D341Med (cell line): ENCODE measurements at places on chromosomes 11 and 22.

DNA sequence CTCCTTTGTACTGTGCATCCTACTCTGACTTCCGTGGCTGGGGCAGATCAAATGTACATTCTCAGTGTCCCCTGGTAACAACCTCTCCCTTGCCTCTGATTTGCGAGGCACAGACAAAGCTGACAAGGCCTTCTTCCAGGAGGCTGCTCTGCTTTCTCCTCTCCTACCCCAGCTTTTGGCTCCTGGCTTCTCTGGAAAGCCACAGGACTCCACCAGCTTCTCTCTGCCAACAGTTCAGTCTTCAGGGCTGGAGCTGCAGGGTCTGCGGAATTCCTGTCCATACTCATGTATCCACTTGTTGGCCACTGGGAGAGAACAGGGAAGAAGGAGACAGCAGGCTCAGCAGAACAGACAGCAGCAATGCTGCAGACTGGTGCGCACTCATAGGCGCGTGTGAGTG is 44.4 kb downstream of the P4HA3 start:
- DNase-seq, result no peak

DNA sequence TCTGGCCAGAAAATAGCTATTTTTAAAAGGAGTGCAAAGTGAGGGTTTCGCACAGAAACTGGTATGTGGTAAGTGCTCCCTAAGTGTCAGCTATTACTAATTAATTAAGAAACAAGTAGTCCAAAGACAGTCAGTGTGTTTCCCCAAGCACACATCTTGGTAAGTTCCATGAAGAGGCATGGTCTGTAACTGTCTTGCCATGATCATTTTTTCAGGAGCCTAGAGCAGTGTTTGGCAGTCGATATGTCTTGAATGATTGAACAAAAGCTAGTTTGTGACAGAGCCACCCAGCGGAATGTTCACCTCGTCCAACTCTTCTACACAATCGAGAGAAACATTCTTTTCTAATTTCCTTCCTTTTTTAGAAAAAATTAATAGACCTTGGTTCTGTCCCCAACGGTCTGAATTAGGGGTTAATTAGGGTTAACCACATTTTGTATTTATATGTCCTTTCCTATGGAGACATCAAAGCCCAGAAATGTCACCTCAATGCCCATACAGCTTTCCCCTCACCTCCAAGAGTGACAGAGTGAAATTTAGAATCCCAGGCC is 57.6 kb upstream of the FTH1 start:
- DNase-seq, result no peak

GRCh38 chr22:21938906-21939305 is 13.7 kb downstream of the PPM1F start:
- DNase-seq, result no peak

GRCh38 chr11:134592391-134592990 is 180.4 kb upstream of the B3GAT1 start:
- DNase-seq, result peak; percentile 62

- DNase-seq, result peak; percentile 20
These were observed 108.0 kb downstream of the KCNQ1OT1 start for GRCh38 chr11:2591805-2592204.

GRCh38 chr11:28017816-28018215 is 90.1 kb downstream of the KIF18A start:
- no peak for DNase-seq

- no peak for DNase-seq
These were observed 12.6 kb downstream of the SCARF2 start for GRCh38 chr22:20424932-20425565.

GRCh38 chr11:118148856-118149255 is 3.8 kb downstream of the SCN4B start:
- no peak for DNase-seq

GRCh38 chr11:95279921-95280868 is 49.2 kb upstream of the SESN3 start:
- no peak for DNase-seq

DNA sequence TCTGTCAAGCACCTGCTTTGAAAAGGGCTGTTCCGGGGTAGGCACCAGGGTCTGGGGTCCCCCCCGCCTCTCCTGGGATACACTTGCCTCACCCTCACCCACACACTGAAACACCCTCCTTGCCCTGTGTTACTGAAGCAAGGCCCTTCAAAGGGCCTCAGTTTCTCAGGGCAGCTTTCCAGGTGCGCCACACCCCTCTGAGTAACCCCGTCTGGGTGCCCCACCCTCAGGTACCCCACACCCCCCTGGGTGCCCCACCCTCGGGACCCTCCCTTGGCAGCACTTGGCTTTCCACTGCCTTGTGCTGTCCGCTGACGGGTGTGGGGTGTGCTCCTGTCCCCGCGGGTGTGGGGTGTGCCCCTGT is 413.6 kb downstream of the TBC1D22A start:
- no peak for DNase-seq

DNA sequence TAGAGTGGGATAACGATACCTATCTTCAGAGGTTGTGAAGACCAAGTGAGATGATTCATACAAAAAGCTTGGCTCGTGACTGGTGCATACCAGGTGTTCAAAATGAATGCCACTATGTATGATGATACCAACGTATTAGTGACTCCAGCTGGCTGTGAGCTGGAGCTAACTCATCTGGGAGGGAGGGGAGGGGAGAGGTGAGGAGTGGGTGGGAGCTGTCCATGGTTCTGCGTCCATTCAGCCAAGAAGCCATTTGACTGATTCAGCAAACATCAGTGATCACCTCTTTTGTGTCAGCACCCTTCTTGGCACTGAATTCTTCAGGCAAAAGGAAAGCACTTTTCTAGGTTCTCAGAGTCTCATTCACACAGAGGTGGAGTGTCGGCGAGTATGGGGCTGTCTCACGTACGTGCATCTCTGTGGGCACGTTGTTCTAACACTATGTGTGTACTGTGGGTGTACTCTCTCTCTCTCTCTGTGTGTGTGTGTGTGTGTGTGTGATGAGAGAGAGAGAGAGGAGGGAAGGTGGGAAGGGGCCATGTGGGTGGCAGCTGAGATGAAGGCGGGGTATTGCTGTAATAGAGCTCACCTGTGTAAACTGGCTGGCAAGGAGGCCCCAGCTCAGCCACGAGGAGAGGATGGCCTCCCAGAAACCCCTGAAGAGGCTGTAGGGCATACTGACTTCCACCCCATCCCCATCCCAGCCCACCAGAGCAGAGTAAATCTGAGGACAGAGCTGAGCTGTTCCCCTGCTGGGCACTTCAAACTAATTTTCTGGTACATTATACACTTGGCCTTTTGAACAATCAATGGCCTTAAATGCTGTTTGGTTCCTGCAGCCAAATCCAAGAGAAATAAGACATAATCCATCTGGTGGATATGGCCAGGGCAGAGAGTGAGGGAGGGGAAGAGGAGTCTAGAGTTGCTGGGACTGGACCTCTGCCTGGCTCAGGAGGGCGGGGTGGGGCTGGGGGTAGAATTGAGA is 96.1 kb upstream of the THY1 start:
- DNase-seq, result no peak

DNA sequence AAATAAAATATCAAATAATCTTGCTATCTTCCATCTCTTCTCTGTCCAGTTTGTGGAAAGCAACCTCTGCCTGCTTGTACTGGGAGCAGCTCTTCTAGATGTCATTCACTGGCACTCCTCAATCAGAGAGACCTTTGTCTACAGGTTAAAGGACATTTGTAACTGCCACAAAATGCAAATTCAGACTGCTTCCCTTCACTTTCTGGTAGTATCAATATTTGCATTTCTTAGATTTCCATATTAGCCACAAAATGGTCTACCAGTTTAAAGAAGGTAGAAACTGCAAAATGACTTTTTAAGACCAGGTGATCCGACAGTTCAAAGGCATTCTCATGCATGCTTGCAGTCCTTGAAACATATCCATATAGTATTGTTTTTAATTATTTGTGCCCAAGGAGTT is 51.7 kb upstream of the RCN1 start:
- no peak for DNase-seq

- DNase-seq, result no peak
These were observed 286.1 kb downstream of the RAB38 start for GRCh38 chr11:87889126-87889525.

- no peak for DNase-seq
These were observed 74.7 kb downstream of the COMMD9 start for GRCh38 chr11:36214480-36214879.

- no peak for DNase-seq
These were observed 8.9 kb downstream of the KCNJ11 start for GRCh38 chr11:17379383-17380180.

- no peak for DNase-seq
These were observed 10.3 kb downstream of the GAL start for GRCh38 chr11:68694431-68695297.

DNA sequence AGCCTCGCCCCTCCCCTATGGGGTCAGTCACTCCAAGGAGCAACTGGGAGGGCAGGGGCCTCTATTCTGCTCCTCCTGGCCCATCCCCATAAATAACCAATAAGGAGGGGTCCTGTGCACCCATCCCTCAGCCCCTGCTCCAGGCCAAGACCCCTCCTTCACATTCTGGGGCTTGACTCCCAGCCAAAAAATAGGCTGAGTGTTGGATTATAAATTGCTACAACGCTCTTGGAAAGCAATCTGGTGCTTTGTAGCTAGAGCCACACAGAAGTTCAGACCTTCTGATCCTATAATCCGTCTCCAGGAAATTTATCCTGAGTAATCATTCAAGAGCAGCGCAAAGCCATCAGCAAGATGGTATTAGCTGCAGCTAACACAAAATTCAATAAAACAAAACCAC is 42.5 kb downstream of the ABCC8 start:
- DNase-seq, result peak; percentile 80

DNA sequence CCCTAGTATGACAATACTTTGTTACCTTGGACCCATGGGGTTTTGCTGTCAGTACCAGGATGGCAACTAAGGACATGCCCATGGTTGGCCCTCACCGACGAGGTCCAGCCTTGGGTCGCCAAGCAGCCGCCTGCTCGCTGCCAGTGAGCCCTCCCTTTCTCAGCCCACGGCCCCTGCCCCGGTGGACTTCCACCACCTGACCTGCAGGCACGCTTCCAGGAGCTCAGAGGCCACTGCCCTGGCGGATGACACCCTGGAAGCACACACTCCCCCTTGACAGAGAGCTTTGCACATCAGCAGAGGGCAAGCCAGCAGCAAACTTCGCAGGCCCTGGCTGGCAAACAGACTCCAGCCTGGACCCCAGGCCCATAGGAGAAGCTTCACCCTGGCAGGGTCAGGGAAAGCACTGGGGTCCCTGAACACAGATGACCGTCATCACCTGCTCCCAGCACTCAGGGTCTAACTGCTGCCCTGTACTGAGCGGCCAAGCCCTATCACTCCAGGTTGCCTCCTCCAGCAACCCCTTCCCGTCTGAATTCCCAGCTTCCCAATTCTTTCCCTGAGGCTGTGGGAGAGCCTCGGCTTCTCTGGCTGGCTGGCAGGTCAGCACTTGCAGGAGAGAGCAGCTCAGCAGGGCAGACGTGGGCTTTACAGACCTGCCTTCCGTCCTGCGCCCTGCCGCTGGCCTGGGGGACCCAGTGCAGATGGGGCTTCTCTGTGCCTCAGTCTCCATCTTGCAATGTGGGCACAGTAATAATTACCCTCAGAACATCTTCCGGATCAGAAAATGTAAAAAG is 2.7 kb upstream of the PPARA start:
- no peak for DNase-seq

- peak; percentile 74 for DNase-seq
These were observed 14.8 kb downstream of the EXT2 start for GRCh38 chr11:44110231-44110679.

DNA sequence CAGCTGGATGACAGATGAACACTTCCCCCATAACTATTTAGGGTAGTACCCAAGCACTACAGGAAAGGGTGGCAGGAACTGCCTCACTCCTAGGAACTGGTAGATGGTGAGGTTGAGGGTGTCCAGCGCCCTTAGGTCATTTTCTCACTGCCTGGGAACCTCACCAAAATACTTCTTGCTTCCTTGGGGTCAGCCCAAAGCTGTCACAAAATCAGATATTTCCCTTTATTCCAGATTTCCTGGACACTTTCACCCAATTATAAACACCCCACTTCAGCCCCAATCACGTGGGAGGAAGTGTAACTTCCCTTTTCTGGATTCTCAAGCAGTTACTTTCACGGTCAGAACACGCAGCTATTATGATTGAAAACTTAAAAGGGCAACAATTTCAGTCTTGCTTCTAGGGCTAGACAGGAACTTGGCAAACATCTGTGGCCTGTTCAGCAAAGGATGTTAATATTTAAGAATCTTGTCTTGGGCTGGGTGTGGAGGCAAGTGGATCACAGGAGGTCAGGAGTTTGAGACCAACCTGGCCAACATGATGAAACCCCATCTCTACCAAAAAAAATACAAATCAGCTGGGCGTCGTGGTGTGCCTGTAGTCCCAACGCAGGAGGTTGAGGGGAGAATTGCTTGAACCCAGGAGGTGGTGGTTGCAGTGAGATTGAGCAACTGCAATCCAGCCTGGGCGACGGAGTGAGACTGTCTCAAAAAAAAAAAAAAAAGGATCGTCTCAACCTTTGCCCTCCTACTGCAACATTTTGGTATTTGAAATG is 4.0 kb downstream of the FTH1 start:
- no peak for DNase-seq

DNA sequence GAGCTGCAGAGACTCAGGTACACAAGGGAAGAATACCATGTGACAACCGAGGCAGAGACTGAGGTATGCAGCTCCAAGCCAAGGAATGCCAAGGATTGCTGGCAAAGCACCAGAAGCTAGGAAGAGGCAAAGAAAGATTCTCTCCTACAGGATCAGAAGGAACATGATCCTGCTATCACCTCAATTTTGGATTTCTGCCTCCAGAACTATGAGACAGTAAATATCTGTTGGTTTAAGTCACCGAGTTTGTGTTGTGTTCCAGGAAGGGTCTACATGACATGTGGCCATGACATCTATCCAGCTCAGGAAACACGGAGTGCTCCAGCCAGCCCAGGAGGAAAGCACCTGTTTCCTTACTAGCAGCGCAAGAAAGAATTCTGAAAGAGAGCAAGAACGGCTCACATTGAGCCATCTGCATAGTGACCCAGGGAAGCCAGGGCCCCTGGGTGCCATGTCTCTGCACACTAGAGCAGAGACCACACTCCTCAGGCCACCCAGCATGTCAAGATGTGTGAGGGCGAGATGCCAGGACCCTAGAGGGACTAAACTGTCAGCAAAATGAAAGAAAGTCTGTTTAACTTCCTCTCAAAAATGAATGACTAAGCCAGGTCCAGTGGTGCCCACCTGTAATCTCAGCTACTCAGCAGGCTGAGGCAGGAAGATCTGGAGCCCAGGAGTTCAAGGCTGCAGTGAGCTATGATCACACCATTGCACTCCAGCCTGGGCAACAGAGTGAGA is 35.6 kb upstream of the GALNT18 start:
- no peak for DNase-seq

- no peak for DNase-seq
These were observed 921 bp upstream of the NUCB2 start for GRCh38 chr11:17275400-17276235.

DNA sequence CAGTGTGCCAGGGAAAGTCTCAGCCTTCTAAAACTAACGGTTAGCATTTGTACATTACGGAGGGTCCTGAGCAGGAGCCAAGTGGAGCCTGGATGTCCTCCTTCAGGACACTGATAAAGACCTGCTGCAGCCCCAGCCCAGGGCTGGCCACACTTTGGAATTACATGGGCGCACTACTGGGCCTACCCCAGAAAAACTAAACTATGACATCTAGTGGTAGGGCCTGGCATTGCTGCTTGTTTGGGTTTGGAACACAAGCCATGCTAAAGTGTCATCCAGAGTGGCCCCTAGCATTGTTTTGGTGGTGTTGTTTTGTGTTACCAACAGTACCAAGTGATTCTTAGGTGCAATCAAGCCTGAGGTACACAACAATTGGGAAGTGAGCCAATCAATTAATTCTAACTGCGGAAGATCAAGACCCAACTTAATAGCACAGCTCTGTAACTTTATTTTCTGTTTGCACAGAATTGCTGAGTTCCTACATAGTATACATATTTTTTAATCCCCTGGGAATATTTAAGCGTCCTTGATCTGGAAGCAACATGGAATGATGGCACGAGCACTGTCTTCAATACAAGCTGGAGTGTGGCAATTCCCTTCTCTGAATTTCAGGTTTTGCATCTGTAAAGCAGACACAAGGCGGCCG is 340.7 kb downstream of the LARGE1 start:
- DNase-seq, result peak; percentile 74
